ENCODE measurements at places on chromosomes 7 and 10.

DNA sequence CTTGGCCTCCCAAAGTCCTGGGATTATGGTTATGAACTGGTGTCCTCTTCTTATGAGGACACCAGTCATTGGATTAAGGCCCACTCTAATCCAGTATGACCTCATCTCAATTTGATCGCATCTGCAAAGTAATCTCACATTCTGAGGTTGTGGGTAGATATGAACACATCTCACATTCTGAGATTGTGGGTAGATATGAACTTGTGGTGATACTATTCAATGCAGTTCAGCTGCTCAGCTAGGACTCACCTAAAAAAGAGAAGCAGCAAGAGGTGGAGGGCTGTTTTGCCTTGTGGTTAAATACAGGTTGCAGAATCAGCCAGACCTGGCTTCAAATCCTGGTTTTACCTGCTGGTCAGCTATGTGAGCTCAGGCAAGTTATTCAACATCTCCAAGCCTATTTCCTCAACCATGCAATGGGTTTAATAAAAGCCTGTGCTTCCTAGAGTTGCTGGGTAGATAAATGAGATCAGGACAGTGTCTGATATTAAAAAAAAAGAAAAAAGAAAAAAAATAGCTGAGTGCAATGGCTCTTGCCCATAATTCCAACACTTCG is 8.5 kb upstream of the BAG3 start:
- DNase-seq: no peak

DNA sequence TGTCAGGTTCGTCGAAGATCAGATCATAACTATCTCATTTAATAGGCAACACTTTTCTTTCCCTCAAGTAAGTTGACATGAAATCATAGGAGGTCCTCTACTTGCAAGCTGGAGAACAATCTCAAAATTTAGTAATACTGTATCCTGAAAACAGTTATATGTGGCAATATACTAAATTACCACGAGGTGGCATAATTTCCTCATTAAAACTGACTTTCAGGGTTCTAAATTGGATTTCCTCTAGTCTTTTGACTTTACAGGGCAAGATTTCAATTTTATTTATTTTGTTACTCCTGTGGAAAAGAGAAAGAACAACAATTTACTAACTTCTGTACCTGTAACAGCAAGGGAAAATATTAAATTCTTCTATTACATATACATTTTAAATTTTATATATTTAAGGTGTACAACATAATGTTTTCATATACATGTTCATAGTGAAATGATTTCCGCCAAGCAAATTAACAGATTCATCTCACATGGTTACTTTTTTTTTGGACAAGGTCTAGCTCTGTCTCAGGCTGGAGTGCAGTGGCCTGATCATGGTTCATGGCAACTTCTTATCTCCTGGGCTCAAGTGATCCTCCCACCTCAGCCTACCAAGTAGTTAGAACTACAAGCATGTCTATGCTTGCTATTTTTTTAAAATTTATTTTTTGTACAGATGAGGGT is 53.4 kb upstream of the CYP2C18 start:
- no peak for DNase-seq

DNA sequence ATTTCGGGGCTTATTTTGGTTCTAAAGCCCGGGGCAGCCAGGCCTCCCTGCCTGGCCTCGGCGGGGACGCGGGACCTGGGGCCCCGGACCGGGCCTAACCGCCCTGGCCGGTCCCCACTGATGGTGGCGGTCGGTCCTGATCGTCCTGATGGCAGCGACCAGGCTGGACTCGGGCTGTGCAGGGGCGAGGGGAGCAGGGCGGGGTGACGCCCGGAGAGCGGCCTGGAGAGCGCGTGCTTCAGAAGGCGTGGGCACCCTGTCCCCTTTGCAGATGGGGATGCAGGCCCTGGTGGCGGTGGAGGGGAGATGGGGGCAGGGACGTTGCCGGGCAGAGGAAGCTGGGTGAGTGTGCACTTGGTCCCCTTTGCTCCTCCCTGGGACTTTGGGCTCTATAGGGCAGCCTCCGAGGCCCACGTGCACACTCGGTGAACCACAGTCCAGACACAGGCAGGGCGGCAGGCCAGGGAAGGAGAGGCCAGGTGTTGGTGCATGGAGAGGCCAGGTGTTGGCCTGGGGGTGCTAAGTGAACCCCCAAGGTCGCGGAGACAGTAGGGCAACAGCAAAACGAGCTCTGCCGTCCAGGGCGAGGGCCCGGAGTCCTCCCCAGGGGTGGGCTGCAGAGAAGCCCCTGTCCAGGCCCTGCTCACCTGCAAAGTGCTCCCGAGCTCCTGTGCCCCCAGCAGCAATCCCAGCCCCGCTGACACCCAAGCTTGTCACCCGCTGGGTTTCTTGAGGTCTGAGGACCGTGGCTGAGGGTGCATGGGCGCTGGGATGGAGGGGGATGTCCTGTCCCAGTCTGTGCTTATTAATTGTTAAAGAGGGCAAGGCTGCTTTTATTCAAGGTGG is 42.4 kb upstream of the FAM20C start:
- peak; percentile 63 for DNase-seq

GRCh38 chr10:114478281-114478680 is 74.0 kb upstream of the AFAP1L2 start:
- no peak for DNase-seq

DNA sequence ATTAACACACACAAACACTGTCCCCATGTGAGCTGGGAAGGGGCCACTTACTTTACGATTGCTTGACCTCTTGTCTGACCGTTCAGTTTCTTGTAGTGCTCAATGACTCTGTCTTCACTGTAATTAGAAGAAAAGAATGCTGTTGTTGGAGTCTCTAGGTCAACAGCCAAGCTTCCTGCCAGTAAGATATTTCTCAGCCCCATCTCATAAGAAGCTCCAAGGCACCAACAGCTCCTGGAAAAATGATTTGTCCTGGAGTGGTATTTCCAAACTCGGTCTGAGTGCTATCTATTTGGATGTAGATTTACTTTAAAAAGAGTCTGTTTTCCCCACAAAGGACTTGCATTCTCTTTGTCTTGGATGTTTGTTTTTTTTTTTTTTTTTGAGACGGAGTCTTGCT is 153.7 kb downstream of the PRPF18 start:
- DNase-seq: no peak

DNA sequence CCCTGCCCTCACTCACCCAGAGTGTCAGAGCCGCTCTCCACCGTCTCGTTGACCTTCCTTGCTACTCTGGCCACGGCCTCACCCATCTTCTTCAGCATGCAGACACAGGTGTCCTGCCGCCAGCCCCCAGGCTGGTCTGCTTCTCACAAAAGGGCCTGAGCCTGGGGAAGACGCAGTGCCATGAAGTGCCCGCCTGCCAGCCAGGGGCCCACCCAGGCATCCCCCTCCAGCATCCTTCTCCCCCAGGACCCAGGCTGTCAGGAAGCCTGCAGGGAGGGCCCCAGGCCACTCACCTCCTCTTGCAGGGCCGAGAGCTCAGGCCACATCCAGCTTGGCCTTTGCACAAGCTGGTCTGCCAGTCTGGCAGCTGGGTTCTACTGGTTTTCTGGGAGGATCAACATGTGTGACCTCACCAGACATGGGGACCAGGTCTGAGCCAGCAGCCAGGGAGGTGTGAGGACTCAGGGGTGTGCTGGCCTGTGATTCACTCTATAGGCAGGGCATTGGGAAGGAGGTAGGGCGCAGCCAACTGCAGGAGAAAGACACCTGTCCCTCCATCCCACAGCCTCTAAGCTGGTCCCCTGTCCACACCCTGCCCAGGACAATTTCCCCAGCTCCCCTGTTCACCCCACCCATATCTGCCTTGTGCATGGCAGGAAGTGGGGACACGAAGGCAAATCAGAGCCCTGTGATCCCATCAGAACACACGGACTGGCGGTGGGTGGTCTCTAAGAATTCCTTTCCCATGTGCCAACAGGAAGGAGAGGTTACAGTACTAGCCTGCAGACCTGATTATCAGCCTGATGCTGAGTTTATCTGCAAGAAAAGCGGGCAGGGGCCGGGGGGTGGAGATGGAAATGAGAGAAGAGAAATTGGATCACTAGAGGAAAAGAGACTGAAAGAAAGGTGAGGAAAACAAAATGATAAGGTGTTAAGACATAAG is 5.7 kb downstream of the LRRC20 start:
- DNase-seq: no peak

- no peak for DNase-seq
These were observed 40.5 kb upstream of the ADO start for GRCh38 chr10:62764011-62764410.

GRCh38 chr7:41956705-41957104 is 253.8 kb upstream of the INHBA start:
- DNase-seq: no peak

DNA sequence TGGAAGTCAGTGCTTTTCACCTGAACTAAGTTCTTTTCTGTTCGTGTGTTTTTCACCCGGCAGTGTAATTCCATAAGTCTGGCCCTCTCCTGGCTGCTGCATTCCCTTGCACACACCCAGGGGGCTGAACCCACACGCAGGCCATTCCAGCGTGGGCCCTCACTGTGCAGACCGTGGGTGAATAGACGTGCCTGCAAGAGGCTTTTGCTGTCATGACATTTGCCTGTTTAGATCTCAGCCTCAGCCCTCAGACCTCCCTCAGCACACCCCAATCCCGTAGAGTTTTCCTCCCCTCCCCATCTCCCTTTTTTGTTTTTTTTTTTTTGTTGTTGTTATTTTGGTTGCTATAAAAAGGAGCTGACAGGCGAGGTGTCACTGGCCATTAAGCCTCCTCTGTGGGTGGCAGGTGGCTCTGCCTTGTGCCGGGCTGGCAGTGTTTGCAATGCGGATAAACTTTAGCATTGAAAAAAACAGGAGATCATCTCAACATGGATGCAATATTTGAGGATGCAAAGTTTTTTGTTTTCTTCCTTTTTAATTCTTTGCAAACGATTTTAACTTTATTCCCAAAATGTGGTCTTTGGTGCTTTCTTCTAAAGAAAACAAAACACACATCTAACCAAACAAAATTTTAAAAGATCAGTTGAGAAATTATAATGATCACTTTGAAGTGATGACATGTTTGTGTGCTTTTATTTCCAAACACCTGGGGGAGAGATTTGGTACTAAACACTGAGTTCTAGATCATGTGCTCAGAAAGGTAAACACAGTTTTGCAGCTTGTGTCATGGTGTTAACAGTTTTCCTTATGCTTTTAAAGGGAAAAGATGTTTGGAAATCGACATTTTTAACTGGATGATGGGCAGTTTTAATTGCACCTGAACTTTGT is 58.8 kb downstream of the WDR37 start:
- no peak for DNase-seq

DNA sequence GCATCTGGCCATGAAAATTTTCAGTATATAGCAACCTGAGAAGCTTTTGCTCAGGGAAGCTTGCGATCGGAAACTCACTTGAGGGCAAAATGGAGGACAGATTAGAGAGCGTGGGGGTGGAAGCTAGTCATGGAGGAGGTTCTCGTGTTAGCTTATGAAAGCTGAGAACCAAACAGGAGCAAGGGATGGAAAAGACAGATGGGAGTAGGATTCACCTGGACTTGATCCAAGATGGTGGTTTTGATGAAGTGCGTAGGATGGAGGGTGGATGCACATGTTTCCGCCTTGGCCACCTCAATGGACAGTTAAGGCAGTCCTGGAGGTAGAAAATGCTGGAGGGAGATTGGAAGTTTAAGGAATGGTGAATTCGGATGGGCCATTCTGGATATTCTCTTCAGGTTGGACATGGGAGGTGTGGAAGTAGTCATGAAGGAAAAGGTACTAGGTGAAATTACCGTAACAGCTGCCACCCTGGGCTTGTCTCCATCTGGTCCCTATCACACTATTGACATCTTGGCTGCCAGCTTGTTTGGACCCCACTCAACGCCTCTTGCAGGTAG is 6.3 kb upstream of the C10orf95 start:
- DNase-seq: no peak

GRCh38 chr7:1603346-1604225 is 33.8 kb upstream of the PSMG3 start:
- no peak for DNase-seq

DNA sequence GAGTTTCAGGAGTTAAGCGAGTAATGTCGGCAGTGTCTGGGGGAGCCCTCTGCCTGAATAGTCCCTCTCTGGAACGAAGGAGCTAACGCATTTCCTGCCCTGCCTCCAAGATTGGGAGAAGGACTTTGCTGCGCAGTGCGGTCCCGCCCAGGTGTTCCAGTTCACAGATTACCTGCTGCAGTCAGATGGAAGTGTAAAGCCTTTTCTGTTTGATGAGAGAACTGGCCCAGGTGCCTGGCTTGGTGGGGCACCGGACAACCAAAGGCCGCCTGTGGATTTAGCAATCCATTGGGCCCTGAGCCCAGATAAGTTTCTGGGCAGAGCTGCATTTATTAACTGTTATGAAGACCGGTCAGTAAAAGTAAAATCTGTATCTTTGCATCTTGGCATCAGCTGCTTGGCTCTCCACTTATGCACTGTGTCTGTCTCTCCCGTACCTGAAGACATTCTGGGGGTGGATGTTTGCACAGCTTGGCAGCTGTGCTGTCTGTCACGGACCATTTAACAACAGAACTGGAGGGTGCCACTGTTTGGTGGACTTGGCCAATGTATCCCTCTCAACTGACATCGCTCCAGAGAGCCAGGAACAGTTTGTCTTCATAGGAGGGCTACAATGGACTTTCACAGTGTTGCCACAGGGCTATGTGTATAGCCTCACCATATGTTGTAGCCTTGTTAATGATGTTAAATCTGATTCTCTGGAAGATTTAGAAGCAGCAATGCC is 654.7 kb upstream of the ZWINT start:
- no peak for DNase-seq

DNA sequence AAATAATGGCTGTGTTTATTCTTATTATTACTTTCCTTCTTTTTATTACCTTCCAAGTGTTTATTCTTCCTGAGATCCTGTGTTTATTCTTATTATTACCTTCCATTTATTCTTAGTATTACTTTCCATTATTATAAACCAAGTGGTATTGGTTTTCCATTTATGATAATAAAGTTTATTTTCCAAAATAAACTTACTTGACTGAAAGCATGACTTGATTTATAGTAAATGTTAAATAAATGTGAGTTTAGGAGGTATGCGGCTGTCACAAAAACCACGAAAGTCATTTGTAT is 20.2 kb downstream of the WIPF3 start:
- DNase-seq: no peak

DNA sequence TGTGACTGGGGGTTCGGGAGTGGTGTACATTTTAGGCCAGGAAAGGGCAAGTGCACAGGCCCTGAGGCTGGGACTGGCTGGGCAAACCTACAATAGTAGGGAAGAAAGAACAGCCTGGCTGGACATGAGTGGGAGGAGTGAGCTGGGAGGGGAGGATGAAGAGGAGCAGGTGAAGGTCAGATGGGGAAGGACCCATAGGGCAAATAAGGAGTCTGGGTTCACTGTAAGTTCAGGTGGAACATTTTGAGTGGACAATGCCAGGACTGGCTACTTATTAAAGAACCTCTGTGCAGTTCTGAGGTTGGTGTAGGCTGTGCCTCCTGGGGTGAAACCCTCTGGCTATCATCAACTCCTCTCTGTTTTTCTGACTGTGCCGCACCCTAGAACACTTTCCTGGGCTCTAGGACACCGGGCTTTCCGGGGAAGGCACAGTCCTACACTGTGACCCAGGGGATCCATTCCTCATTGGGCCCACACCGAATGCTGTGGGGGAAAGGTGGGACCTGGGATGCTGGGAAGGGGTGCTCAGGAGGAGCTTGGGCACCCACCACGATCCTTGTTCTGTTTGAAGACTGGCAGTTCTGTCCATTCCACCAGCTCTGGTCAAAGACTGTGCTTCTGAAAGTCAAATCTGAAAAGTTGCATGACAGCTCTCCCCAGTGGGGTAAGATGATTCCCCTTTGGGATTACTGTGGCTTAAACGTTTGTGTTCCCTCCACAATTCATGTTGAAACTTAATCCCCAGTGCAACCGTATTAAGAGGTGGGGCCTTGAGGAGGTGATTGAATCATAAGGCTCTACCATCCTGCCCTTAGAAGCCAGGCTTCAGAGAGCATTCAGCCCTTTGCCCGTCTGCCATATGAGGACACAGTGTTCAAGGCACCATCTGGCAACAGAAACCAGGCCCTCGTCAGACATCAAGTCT is 4.0 kb upstream of the MMP21 start:
- DNase-seq: no peak

All from substantia nigra (tissue), 51 donors.